HCEC 1CT (cell line): ENCODE measurements at places on chromosomes 3 and 15.

GRCh38 chr15:45641999-45642932 lies 7.4 kb downstream of the SQOR start:
- peak; percentile 90 for DNase-seq

DNA sequence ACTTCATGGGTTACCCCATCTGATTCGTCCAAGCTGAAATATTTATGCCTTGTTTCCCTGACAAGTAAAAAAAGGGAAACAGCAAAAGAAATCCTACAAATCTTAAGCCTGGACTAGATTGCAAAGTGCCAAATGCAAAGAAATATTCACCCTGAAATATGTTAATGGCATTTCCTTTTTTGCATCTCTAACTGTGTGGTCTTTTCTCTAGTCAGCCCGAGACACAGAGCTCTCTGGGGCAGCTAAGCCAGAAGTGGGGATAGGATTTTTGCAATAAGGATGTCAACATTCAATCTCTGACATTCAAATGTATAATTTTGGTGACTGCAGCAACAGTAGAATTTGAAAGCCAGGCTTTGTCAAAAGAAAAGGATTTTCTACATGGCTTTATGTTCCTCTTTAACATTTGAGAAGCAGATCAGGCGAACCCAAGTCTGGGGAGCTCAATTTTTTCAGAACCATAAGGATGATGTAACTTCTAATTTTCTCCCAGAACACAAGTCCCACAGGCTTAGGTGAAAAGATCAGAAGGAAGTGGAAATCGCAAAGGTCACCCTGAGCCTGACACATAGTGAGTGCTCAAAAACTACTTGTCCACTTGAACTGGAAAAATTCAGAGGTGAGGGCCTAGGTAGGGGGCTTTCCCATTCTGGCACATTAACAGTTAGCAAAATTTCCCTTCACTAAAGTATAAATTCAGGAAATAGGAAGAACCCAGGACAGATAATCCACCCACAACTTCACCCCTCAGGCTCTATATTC lies 28.2 kb upstream of the KCNMB3 start:
- no peak for DNase-seq

DNA sequence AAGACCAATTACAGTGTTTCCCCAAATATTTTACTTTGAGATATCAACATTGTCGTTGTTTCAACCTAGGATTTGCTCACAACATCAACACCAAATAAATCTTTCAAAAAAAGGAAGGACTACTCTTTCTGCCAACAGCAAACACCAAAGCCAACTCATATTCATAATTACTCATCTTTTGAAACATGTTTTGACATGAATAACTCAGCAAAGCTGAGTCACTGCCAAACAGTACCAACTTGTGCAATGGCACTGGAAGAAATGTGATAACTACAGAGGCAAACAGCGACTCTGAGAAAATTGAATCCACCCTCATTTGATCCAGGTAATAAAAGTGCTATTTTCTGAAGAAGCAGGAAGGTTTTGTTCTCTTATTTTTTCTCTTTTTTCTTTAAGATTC lies 67.2 kb downstream of the PEX5L start:
- peak; percentile 87 for DNase-seq

DNA sequence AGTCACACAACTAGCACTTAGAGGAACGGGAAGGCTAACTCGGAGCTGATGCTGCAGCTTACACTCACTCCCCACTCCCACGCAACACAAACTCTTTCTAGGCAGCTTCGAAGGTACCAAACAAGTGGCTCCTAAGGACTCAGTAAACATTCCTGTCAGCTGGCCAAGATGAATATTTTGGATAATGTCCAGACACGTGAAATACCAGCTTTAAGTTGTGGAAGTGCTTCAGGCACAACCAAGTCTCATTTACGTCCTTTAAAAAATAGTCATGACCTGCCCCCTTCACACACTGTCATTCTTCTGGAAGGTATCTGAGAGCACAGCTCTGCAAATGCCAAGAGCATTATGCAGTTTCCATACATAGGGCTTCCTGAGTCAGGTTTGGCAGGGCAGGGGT lies 1005.9 kb upstream of the CFAP20DC start:
- DNase-seq: no peak

- peak; percentile 12 for DNase-seq
These were observed 21.6 kb upstream of the PSTPIP1 start for GRCh38 chr15:76973362-76973743.

- DNase-seq: no peak
These were observed 70.2 kb upstream of the HRH1 start for GRCh38 chr3:11084098-11084497.

DNA sequence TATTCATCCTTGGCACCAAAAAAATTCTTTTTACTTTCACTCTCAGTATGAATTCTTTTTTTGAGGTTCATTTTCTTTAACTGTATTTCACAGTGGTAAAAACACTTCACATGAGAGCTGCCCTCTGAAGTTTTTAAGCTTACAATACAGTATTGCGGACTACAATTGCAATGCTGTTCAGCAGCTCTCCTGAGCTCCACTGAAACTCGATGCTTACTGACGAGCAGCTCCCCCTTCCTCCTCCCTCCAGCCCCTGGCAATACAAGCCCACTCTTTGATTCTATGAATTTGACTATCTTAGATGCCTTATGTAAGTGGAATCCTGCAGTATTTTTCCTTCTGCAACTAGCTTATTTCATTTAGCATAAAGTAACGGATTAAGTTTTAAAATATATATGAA lies 183.4 kb downstream of the ADAMTS17 start:
- no peak for DNase-seq

DNA sequence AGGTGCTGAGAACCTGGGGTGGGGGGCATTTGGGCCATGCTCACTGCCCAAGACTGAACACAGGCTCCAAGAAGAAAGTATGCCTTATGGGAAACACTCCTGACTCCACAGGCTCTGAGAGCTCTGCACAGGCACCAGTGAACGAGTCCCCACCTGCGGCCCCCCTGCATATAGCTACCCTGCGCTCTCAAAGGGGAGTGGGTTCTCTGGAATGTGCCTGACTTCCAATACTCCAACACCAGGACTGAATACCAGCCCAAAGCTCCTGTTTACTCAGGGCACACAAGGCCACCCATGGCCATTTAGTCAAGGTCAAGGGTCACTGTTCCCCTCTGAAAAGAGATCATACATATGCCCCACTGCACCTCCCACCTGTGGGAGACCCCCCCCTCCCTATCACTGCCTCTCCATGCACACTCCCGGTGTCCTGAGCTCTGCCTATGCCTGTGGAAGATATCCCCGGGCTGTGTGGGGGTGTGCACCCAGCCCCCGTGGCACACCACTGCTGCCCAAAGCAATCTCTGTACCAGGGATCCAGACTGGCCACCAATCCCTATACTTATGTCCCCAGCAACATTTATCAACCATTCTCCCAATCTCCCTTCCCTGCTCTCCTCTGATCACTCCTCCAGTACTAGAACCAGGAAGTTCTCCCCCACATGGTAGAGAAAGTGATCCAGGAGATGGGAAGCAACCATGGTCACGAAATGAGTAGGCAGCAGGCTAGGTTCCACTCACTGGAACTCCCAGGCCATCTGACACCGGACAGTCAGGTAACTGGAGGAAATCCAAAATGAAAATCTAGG lies 1.5 kb upstream of the PLXNB1 start:
- no peak for DNase-seq
